ENCODE measurements at places on chromosomes 16 and 17.
A peak's percentile ranks its signal among the peaks of the same experiment; 100 is the strongest.

- DNase-seq: no peak
Measured at GRCh38 chr16:1475552-1476114, 805 bp upstream of the CLCN7 start.

DNA sequence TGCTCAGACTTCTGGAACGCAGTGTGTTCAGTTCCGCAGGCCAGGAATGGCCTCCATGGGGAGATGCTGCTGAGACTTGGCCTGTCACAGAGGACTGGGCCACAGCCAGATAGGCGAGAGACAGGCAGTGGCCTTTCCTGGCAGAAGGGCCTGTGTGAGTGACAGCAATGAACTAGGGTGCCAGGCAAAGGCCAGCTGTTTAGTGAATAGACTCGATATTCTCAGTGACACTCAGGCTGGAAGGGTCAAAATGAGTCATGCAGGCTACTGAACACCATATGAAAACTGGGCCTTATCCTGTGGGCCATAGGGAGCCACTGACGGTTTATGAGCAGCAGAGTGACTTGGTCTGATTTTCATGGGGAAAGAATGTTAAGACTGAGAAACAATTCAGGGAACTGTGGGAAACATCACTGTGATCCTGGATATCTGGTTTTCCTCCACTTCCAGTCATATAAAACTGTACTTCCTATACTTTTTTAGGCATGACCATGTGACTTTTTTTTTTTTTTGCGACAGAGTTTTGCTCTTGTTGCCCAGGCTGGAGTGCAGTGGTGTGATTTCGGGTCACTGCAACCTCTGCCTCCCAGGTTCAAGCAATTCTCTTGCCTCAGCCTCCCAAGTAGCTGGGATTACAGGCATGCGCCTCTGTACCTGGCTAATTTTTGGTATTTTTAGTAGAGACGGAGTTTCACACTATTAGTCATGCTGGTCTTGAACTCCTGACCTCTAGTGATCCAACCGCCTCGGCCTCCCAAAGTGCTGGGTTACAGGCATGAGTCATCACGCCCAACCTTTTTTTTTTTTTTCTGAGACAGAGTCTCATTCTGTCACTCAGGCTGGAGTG lies 5.2 kb upstream of the NUBP1 start:
- no peak for DNase-seq

DNA sequence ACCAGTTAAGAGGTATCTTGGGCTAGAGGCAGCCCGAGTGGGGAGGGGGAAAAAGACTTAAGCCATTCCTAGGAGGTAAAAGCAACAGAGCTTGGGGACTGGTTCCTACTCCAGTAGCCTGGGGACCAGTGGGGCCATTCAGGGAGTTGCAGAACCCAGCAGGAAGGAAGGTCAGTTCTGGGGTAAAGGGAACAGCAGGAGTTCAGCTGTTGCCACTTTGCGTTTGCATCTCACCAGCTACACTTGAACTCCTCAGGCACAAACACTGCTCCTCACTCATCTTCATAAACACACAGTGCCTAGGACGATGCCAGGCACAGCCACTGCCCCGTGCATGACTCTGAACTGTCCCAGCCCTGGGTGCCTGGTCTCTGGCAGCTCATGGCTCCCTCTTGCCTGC lies 4.0 kb downstream of the HAP1 start:
- DNase-seq: no peak

GRCh38 chr16:15942931-15943690 lies 6.3 kb upstream of the ABCC1 start:
- DNase-seq: no peak

DNA sequence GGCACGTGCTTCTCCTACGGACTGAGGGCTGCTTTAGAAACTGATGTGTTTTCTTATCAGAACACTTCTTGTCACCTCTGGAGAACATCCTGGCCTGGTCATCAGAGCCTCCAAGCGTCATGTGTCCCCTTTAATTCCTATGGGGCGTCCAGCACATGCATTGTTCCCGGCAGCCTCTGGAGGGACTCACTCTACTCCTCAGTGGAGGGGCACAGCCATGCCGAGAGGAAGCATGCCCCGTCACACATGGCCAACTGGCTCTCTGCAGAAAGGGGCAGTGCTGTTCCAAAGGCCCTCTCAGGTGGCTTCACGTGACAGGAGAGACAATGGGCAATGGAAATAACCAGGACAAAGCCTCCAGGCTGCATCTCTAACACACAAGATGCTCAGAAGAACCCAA lies 31.8 kb downstream of the CDRT15L2 start:
- no peak for DNase-seq

DNA sequence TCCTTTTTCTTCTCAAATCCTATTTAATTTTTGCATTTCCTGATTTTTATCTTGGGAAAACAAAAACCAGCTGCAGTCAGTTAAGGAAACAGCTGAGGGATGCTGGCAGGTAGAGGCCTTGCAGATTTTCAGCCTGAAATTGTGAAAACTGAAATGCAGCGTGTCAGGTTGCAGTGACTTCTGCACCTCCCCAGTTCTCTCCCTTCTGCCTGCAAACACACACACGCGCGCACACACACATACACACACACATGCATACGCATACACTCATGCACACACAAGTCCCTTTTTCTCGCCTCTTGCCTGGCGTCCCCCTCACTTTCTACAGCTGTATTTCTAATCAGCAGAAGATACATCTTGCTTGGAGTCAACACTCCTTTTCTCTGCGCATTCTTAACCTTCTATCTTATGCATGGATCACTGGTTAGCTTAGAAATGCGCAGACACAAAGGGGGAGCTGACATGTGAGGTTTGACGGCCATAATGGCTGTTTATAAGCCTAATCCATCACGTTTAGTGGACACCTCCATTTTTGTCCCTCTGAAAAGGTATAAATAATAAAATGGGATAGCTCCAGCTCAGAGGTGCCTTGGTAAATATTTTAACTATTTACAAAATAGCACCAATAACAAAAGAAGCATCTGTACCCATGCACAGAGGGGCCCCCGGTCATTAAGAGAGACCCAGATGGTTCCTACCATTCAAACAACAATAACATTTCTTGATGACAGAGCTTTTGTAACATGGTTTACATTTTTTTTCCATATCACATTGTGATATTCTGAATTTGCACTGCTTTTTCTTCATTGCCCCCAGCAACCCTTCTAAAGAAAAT lies 392.1 kb upstream of the SALL1 start:
- no peak for DNase-seq

- DNase-seq: no peak
Measured at GRCh38 chr17:53191878-53192277, 630.8 kb upstream of the KIF2B start.

- DNase-seq: no peak
Measured at GRCh38 chr17:19021622-19022083, 17.1 kb upstream of the FAM83G start.

DNA sequence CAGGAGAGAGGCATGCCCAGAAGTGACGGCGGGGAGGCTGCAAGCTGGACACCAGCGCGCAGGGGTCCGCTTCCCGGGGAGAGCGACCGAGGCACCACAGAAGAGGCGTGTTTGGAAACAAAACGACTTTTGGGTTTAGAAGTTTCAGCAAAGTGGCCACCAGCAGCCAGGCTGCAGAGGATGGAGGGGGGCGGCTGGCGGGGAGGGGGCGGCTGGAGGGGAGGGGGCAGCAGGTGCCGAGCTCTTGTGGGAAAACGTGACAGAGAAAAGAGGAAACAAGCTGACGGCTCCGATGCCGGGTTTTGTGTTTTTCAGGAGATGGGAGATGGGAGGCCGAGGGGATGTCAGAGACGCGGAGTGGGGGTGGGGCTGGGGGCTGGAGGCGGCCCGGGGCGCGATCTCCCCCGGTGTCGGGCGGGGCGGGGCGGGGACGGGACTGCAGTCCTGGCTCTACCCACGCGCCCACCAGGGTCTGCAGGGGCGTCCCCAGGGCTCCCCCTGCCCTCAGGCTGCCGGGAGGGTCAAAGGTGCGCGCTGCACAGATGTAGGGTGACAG lies 32.1 kb upstream of the RPH3AL start:
- DNase-seq: no peak

DNA sequence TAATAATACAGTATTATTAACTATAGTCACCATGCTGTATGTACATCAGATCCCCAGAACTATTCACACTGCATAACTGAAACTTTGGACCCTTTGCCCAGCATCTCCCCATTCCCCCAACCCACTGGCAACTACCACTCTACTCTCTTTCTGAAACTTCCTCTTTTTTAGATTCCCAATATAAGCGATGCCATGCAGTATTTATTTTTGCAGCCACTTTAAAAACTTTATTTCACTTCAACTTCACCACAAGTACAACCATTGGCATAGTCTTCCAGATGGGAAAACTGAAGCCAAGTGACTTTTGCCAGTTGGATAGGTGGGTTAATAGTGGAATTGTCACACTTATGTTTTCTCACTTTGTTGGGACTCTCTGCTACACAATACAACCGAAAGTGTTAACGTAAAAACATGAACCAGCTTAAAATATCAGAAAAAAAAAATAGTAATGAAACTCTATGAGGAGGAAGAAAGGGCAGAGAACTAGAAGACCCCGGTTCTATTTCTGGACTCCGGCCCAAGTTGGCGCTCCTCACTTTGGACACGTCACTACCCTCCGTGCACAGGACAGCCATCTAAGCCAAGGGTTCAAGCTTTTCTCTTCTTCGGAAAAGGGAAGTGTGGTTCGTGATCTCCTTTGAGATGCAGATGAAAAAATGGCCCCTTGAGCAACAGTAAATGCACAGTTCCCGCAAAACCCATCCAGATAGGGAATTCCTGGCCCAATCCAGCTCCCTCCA lies 743 bp downstream of the SHCBP1 start:
- peak; percentile 35 for DNase-seq

DNA sequence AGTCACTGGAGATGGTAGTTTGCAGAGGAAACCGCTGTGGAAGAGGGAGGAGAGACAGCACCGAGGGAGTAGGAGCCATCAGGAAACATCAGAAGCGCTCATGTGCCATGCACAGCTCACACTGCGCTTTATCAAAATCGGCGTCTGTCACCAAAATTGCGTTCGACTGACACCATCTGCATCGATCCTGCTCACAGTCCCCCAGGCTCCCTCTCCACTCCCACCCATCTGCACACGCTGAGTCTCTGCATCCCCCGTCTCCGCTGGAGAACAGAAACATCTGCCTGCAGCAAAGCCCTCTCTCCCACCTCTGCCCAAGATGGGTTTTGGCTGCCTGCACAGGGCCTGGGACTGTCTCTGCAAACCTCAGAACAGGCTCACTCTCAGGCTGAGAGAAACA lies 187.5 kb upstream of the RPL38 start:
- no peak for DNase-seq

DNA sequence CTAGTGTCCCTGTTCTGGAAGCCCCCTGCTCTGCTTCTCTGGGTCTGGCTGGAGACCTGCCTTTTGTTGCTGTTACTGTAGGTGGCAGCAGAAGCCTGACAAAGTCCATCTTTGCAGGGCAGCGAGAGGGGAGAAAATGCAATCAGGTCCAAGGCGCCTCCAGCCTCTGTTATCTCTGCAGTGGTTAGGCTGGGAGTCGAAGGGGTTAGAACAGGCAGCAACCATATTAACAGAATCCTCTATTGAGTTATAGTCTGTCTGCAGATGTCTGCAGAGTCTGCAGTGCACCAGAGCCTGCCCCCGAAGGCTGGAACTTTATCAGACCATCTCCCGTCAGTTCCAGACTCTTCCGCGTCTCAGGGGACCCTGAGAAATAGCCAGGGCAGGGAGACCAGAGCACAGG lies 404.9 kb upstream of the EEF2KMT start:
- DNase-seq: no peak

DNA sequence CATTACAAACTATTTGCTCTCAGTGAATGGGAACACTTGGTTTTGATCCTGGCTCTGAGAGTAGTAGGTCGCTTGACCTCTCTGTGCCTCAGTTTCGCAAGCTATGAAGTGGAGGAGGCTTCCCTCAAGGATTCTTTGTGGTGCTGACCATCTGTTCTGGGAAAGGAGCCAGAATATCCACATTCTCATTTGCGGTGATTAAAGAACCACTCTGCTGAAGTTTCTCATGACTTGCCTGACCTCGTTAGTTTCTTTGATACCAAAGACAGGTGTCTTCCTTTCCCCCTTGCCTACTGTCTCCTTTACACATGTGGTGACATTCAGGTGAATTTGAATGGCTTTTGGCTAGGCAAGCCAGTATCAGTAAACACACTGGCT lies 116.0 kb downstream of the SNX29 start:
- DNase-seq: peak; percentile 81

DNA sequence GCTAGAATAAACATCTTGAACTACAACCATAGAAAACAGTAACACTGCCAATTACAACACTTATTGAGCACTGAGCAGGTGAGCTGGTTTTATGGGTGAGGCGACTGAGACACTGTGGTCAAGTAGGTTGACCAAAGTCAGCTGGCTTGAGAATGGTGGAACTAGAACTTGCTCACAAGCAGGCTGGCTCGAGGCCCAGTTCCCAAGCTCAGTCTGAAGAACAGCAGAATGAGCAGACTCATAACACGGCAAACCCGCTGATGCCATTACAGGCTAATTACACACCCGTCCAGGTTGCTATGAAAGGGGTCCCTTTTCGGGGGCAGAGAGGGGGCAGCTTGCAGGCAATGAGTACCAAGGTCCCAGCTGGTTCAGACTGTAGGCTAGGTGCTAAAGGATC lies 6.5 kb downstream of the ZZEF1 start:
- DNase-seq: no peak

GRCh38 chr16:1495889-1496262 lies 2.7 kb downstream of the TELO2 start:
- no peak for DNase-seq

DNA sequence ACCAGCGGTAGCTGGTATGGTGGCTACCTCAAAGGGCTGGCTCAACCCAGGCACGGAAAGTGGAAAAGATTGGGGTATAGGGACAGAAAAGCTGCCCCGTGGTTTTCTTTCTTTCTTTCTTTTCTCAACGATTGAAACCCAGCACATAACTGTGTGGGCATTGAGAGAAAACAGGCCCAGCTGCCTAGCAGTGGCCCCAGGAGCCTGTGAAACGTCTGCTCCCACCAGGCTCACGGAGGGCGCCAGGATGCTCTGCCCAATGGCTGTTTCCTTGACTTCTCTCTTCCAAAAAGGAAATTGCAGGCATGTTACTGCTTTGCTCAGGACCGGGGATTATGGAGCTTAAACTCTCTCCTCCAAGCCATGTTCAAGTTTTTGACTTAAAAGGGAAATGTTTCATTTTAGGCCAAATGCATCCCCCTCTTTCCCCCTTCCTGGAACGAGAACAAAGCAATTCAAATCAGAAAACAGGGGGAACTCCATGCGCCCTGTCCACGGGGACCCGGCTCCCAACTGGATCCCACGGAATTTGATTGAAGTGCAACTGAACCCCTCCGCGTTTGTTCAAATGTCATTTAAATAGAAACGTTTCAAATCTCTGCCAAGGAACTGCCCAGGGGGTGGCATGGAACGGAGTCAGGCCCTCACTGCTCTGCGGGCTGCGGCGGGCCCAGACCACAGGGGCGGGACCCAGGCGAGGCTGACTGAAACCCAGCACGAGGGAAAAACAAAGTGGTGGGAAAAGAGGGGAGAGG lies 133.5 kb downstream of the RGS9 start:
- DNase-seq: no peak

- no peak for DNase-seq
Measured at GRCh38 chr17:42077755-42078154, 20.5 kb downstream of the ZNF385C start.

- DNase-seq: no peak
Measured at GRCh38 chr16:23843143-23843542, 7.4 kb downstream of the PRKCB start.

GRCh38 chr16:15950161-15950854 lies 892 bp downstream of the ABCC1 start:
- DNase-seq: peak; percentile 49

- no peak for DNase-seq
Measured at GRCh38 chr16:64182985-64183384, 938.9 kb downstream of the CDH11 start.

All from AG08395 (cell line).